Stimulated activated CD4-positive, alpha-beta T cell treated with anti-CD3 and anti-CD28 coated beads, Interleukin-12 subunit alpha, Interleukin-12 subunit beta, amount 100 ng/mL, for 48 hours (primary cell): ENCODE measurements at places on chromosomes 12 and 14.

DNA sequence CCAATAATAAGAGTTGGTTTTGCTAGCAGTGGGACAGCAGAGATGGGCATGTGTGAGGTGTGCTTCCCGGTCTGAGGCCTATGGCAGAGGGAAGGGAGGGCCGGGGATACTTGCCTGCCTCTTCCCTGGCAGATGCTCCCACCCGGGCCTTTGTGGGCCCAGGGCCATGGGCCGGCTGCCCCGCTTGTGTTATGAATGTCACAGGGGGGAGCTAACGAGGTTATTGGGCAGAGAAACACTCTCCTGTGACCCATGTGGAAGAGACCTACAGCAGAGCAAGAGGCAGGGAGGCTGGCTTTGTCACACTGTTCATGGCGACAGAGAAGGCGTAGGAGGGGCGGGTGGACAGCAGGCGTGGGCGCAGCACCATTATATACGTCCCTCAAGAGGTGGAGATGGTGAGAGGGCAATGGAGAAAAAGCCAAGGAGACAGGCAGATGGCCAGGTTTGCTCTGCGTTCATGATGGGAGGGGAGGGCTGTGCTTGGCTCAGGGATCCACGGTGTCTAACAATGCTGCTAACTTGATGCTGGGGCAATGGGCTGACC, 13.3 kb downstream of the CCND2 start:
- DNase-seq, result no peak

GRCh38 chr14:100896369-100897060, 7.0 kb downstream of the RTL1 start:
- no peak for DNase-seq

GRCh38 chr14:85813040-85813439, 283.1 kb downstream of the FLRT2 start:
- DNase-seq, result no peak

DNA sequence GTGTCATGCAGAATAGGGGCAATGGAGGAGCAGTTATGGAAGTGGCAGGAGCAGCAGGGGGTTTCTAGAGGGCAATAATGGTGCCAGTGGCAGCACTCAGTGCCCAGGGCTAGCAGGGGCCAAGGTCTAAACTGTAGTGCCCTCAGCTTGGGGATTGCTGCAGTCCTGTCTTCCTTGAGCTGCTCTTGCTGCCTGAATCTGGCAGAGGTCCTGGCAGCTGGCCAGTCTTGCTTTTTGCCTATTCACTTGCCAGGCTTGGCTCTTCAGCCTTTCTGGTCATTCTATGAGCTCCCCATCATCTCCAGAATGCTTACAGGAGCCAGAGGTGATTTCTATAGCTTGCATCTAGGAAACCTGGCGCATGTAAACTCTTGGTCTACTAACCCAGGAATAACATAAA, 72.0 kb downstream of the SUDS3 start:
- DNase-seq, result no peak

DNA sequence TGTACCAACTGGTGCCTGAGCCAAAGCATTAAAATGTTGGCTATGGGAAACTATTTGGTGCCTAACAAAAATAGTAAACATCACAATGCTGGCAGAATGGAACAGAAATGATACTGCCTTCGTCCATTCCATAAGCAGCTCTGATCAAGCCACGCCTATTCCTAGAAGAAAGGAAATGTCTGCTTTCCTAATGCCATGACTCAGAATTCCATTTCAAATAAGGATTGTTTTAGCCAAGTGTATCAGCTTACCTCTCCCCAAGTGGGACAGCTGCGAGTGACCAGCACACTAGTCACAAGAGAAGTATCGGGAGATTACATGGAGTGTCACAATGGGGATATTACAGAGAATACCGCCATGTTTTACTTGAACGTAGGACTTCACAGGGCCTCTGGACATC, 38.7 kb downstream of the GLT8D2 start:
- DNase-seq, result no peak

DNA sequence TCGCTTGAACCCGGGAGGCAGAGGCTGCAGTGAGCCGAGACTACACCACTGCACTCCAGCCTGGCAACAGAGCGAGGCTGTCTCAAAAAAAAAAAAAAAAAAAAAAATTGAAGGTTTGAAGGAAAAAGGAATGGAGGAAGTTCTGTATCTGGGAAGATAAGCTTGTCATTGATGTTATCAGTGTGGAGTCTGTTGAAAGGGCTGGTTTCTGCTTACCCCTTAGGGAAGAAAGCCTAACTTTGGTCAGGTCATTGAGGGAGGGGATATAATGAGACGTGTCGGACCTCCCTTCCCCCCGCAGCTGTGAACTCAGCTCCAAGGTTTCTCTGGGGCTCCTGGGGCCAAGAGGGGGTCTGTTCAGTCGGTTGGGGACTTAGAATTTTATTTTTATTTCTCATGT, 16.4 kb downstream of the DAO start:
- no peak for DNase-seq

- no peak for DNase-seq
These were observed 235.3 kb downstream of the CCDC91 start for GRCh38 chr12:28425526-28425925.

GRCh38 chr14:56294128-56294527, 175.9 kb downstream of the PELI2 start:
- DNase-seq, result no peak

DNA sequence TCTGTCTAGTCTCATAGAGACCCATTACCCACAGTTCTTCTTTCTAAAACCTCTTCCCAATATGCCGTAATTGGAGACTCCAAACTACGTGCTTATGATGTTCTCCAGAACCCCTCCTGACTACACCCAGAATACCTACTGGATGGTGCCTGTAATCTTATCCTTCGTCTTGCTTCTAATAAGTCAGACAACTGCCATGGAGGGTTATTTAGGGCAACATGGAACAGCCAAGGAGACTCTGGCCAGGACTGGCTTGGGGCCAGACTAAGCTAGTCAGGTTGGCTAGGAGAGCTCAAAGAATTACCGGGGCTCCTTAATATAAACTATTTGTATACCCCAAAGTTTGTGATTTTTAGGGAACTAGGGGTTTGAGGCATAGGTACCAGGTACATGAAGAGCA, 6.8 kb downstream of the PFKM start:
- DNase-seq, result no peak

GRCh38 chr12:53160673-53161072, 19.8 kb upstream of the ZNF740 start:
- DNase-seq, result no peak

DNA sequence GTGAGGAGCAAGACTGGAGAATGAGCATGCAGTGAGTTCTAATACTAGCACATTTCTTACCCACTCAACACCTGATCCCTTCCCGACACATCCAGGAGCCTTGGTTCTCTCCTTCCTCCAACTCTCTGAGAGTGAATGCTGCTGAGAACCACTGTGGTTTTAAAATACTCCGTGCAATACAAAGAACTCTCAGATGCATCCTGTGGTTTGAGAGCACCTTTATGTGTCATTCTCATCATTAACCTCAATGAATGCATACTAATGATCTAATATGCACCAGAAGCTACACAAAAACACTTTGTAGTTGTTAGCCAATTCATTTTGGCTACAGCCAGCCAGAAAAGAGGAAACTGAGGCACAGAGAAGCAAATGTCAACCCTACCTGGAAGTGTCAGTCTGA, 87.6 kb downstream of the GALNT8 start:
- DNase-seq, result no peak

GRCh38 chr14:100296106-100296651, 10.1 kb downstream of the SLC25A29 start:
- no peak for DNase-seq

DNA sequence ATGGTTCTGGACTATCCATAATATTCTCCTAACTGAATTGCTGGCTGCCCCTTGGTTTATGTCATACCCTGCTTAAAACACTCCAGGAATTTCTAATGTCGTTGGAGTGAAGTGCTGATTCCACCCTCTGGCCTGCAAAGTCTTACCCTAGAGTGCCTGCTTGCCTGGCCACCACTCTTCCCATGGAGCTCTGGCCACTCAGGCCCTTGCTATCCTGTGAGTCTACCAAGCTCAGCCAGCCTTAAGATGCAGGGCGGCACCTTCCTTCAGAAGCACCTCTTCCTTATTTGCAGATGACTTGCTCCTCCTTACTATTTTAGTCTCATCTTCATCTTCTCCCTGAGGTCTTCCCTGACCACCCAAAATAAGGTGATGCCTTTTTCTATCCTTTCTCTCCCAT, 35.3 kb downstream of the SLC6A15 start:
- DNase-seq, result no peak

DNA sequence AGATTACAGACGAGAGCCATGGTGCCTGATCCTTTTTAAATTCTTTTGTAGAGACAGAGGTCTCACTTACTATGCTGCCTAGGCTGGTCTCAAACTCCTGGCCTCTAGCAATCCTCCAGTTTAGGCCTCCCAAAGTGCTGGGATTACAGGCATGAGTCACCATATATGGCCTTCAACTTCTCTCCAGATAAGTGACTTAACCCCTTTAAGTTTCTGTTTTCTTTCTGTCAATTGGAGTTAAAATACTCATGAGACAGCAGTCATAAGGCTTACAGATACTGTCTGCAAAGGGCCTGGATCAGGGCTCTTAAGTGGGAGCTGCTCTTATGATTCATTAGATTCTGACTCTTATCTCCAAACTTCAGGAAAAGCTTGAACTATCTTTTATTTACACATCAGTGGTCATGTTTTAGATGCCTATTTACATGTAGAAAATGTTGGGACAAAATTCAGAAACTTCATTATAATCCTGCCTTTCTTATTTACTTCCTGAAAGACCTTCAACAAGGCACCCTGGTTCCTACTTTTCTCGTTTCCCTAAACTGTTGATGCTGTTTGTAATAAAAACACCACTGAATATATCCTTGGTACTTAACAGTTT, 271.5 kb upstream of the TBX3 start:
- no peak for DNase-seq

DNA sequence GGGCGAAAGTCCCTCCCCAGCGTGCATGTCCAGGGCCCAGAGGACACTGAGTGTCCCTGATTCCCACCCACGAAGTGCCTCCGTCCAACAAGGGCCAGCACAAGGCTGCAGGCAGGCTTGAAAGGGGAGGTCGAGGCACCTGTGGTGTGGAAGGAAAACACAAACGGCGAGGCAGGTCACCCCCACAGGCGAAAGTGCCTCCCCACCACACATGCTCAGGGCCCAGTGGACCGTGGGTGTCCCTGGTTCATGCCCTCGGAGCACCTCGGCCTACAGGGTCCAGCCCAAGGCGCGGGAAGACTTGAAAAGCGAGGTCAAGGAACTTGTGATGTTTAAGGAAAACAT, 370.4 kb downstream of the ALG10 start:
- DNase-seq, result no peak

DNA sequence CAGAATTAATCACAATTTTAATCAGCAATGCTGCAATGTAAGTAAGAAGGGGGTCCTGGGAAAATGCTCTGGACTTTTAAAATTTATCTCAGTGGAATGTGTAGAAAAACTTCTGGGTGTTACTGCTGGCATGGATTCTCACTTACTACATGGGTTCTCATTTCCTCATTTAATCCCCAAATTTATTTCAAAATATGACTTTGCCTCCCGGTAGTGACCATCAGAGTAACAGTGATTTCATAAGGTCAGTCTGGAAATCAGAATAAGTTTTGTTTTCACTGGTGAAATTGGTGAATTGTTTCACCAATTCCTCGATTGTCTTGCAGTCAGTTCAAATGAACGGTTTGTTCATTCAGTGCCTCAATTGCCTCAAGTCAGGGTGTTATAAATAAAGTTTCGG, 22.3 kb upstream of the DDHD1 start:
- DNase-seq, result no peak

DNA sequence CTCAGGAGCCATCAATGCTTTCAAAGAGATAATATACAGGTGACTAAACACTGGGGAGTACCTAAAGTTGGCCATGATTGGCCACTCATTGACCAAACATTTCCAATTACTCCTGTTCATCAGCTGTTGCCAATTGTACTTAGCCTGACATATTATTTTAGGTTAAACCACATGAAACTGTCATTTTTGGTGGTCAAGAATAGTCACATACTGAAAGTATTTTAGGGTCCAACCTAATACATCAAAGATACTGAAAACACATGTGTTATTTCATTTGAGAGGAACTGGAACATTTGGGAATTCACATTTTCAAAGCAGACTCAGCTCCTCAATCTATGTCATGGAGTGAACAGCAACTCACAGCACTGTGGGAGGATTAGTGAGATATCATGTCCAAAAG, 63.9 kb upstream of the KCNA5 start:
- DNase-seq, result no peak

GRCh38 chr12:54974279-54974678, 10.3 kb downstream of the TESPA1 start:
- DNase-seq, result no peak

DNA sequence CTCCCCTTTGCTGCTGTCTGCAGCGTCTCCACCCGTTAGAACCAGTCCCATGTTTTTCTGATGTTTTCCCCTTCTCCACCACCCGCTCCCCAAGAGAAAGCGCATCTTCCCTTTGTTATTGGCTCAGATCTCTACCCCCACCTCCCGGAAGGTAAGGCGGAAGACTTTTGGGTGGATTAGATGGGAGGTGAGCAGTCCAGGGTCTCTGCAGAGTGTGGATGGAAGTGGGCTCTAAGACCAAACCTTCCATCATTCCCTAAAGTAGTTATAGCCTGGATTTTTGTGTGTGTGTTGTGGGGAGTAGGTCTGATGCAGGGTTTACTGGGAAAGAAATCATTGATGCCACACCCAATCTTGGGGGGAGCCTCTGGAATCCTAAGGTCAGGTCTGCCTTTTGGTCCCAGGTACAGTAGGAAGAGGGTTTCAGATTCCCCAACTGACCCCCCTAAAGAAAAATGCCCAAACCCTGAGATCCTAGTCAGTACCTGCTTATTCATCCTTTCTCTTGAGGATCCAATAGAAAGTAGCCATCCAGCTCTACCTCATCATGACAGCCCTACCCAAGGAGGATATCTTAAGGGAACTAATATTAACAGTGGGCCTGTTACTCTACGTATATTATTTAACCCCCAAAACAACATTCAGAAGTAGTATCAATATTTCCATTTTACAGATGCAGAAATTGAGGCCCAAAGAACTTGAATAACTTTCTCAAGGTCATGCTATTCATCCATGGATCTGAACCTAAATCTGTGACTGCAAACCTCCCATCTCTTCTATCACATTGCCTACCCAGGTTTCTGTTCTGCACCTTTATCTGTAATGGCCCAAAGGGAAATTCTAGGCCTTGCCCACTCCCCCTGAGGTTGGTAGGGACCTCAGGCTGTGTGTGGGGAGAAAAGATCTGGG, 1.1 kb downstream of the KIF5A start:
- no peak for DNase-seq

DNA sequence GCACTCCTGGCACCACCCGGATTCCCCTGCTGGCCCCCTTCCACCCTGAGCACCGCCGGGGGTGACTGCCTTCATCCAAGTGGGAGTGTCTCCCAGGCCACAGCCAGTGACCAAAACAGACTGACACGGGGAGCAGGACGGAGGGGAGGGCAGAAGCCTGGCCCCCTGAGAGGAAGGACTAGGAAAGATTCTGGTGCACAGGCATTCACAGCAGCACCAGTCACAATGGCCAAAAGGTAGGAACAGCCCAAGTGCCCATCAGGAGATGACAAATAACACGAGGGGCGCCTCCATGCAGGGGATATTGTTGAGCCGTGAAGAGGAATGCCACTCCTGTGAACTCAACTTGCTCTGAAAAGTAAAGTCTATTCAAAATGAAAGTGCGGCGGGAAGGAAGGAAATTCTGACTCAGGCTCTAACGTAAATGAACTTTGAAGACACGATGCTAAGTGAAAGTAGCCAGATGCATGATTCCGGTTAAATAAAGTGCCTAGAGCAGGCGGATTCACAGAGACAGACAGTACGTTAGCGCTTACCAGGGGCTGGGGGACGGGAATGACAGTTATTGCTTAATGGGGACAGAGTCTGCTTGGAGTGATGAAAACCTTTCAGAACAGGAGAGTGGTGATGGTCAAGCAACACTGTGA, 146.1 kb upstream of the NCOR2 start:
- DNase-seq, result peak; percentile 51

GRCh38 chr14:99884834-99885648, 91.8 kb downstream of the EML1 start:
- peak; percentile 50 for DNase-seq
